ENCODE measurements at places on chromosomes 2 and 18. TPM values are rescaled to one million over a fixed set of nuclear protein-coding genes. Genes with fewer than 3 reads are reported as not detected.

PSMA8 gene
- total RNA-seq: 0.19 TPM

SCRN3 gene
- total RNA-seq: 12.3 TPM

GPR55 gene
- 1.6 TPM for total RNA-seq

DNA sequence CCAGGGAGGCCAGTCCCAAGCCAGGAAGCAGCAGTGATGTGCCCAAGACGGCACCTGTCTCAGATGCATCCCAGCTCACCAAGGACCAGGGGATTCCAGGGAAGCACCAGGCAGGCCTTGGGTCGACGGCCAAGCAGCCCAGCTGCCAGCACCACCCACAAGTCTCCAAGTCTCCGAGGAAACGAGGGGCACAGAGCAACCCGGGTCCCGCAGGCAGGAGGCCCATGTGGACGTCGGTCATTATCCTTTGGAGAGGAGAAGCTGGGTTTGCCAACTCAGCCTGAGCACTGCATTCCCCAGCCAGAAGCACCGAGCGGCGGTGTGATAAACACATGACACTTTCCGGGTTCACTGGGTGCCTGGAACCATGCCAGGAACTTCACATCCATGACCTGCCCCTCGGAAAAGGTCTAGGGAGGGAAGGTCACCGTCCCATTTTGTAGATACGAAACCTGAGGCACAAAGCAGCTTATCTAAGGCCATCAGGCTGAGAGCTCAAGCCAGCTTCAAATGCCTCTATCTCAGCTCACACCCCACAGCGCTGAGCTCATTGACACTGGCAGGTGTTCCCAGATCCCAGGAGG is 104.5 kb downstream of the ZNF516 start:
- H3K36me3 ChIP-seq: peaks cover 5% of the 10 kb centered on the region
- H3K4me3 ChIP-seq: no peak overlapping the region
- DNase-seq: no peak
- peaks cover 11% of the 10 kb centered on the region for H3K4me1 ChIP-seq
- no peaks in the 10 kb centered on the region for H3K27me3 ChIP-seq
- H3K27ac ChIP-seq: no peak overlapping the region

DNA sequence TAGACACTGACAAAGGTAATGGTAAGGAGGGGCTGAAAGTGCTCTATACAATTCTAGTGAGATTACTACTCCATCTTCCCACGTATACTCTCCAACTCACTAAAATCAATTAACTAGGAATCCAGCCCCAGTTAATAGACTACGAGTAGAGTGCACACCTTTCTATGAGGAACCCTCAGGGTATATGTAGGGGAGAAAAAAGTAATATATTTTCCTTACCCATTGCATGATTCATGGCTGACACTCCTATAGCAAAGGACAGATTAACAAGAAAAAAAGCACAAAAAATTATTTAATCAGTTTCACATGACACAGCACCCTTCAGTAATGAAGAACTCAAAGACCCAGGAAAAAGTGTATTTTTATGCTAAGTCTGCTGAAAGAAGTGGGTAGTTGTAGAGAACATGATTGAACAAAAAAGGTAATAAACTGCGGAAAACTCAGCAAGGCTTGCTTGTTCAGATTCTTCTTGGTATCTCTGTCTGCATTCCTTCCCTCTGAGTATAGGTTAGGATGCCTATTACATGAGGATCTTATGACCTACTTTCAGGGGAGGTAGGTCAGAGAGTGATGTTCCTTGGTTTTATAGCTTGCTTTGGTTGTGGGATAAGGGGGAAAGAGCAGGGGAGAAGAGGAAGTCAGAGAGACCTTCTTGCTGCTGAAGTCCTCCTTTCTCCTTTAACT is 342.0 kb upstream of the DLGAP1 start:
- H3K4me3 ChIP-seq: no peak overlapping the region
- no peak for DNase-seq
- H3K27me3 ChIP-seq: no peaks in the 10 kb centered on the region
- no peak overlapping the region for H3K27ac ChIP-seq
- no peaks in the 10 kb centered on the region for H3K36me3 ChIP-seq

- no peak overlapping the region for H3K27ac ChIP-seq
- no peaks in the 10 kb centered on the region for H3K4me1 ChIP-seq
- no peaks in the 10 kb centered on the region for H3K36me3 ChIP-seq
- no peak overlapping the region for H3K4me3 ChIP-seq
- H3K27me3 ChIP-seq: no peaks in the 10 kb centered on the region
- no peak for DNase-seq
These were observed 21.0 kb upstream of the CNNM3 start for GRCh38 chr2:96795076-96795475.

GRCh38 chr18:13283746-13284145 is 65.2 kb downstream of the LDLRAD4 start:
- DNase-seq: no peak
- H3K27ac ChIP-seq: no peak overlapping the region
- H3K4me1 ChIP-seq: peaks cover 11% of the 10 kb centered on the region
- no peaks in the 10 kb centered on the region for H3K27me3 ChIP-seq
- no peak overlapping the region for H3K4me3 ChIP-seq
- no peaks in the 10 kb centered on the region for H3K36me3 ChIP-seq

DNA sequence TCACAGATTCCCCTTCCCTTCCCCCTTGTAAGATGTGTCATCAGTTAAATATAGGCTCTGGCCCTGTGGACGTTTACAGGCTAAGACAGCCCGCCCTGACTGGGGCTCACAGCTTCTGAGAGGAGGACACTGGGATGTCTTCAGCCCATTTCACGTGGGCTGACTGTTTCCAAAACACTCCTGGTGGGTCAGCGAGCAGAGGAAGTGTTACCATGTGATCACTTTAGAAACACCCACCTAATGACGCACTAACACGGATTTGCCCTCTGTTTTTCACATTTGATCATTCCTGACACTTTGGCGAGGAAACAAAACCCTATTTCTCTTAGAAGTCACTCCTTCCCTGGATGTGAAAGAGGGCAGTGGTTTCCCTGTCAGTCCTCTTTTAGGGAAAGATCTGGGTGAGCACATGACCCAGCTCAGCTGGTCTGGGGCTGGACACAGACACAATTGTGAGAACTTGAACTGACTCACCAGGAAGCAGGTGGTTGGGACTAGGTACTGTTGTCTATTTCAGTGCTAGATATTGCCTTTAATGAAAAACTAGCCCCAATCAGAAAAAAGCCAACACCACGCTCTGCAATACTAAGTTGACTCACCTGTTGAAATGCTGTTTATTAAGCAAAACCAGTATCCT is 38.8 kb downstream of the BMP10 start:
- peaks cover 32% of the 10 kb centered on the region for H3K4me1 ChIP-seq
- no peak overlapping the region for H3K4me3 ChIP-seq
- no peaks in the 10 kb centered on the region for H3K36me3 ChIP-seq
- no peaks in the 10 kb centered on the region for H3K27me3 ChIP-seq
- no peak for DNase-seq
